Breast epithelium (tissue), 4 donors: ENCODE measurements at places on chromosomes 5 and 9. TPM values are rescaled to one million over a fixed set of nuclear protein-coding genes. Genes with fewer than 3 reads are reported as not detected.

The BTNL8 gene
- total RNA-seq: 0.15 TPM

The PCDHGB4 gene
- total RNA-seq: 5.3 TPM

The TRIM7 gene
- 0.29 TPM for total RNA-seq

The PCDHB13 gene
- 3.7 TPM for total RNA-seq

The ENTREP1 gene
- total RNA-seq: 30.5 TPM

The KCTD16 gene
- 0.32 TPM for total RNA-seq

The POC5 gene
- 18.9 TPM for total RNA-seq
